ENCODE measurements at places on chromosomes 2 and 18.
A peak's percentile ranks its signal among the peaks of the same experiment; 100 is the strongest.

GRCh38 chr2:193331676-193332075 is 1136.9 kb upstream of the TMEFF2 start:
- no peak for DNase-seq

DNA sequence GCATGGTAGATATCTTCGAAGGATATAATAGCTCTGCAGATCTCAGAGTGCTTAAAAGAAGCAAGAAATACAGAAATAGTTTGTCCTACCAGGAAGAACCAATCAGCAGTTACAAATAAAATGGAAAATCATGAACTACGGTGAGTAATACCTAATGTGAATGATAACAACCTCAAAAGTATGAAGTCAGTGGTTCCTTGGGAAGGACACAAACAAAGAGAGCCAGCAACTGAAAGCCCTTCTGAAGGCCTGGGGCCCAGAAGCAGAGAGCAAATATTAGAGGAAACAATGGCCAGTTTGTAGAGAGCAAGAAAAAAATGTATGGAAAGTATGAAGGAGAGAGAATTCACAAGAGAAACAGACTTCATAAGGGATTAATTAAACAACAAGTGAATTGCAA is 226.8 kb upstream of the CHST9 start:
- no peak for DNase-seq

DNA sequence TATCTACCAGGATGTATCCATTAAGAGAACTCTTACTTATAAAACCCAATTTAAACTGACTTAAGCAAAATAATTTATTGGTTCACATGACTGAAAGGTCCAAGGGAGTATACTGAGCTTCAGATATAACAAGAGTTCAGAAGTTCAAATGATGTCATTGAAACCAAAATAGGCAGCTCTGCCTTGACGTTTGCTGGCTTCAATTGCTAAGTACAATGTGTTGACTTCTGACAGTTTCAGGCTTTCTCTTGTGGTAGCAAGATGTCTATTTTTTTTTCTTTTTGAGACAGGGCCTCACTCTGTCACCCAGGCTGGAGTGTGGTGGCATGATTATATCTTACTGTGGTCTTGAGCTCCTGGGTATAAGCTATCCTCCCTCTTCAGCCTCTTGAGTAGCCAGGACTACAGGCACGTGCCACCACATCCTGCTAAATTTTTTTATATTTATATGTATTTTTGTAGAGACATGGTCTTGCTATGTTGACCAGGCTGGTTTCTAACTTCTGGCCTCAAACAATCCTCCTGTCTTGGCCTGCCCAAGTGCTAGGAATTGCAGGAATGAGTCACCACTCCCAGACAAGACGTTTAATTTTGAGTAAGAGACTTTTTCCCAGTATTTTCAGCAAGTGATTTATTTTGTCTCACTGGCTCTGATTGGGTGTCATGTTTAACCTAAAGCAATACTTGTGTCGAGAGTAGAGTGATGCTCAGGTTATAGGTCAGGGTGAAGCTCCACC is 184.8 kb downstream of the NR4A2 start:
- DNase-seq = no peak

GRCh38 chr18:79574938-79575525 is 104.6 kb upstream of the CTDP1 start:
- DNase-seq = no peak

- no peak for DNase-seq
Measured at GRCh38 chr18:75810516-75810915, 383.0 kb upstream of the SMIM21 start.

GRCh38 chr2:227606476-227606875 is 7.8 kb downstream of the SCYGR2 start:
- no peak for DNase-seq

GRCh38 chr2:101981504-101981903 is 10.3 kb upstream of the IL1R2 start:
- peak; percentile 8 for DNase-seq

DNA sequence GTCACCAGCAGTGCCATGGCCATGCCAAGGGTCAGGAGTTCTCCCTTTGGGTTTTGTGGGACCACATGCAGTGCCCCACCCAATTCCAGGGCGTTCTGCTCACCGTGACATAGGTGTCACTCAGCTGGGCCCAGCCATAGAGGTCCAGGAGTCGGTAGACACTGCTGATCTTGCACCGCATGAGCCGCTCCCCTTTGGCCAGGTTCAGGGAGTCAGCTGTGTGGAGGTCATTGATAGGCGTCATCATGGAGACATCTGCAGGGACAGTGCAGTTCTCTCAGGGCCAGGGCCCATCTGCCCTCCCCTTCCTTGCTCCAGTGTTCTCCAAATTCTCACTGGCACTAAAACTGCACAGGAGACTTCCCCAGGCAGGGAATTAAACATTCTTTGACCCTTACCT is 71.9 kb downstream of the ADD2 start:
- DNase-seq = no peak

DNA sequence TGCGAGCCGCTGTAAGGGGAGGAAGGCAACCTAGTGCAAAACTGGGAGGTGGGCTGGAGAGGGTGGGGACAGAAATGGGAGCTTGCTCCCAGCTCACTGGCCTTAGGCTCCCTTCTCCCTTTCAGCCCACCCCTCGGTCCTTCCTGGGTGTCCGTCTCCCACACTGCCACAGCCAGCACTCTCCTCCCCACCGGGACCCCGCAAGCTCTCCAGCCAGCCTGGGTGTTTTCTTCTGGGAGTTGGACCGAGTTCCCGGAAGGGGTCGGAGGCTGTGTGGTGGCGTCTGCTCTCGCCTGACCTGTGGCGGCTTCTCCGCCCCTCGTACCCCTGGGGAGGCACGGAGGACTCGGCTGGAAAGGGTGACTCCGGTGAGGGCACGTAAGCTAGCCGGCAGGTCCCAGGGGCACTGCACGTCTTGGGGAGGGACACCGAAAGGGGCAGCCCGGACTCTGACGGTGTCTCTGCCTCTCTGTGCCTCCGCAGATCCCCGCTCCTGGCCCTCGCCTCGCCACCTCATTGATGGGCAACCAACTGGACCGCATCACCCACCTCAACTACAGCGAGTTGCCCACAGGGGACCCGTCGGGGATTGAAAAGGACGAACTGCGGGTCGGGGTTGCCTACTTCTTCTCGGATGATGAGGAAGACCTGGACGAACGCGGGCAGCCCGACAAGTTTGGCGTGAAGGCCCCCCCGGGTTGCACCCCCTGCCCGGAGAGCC is 1.1 kb downstream of the LRATD1 start:
- DNase-seq = no peak

DNA sequence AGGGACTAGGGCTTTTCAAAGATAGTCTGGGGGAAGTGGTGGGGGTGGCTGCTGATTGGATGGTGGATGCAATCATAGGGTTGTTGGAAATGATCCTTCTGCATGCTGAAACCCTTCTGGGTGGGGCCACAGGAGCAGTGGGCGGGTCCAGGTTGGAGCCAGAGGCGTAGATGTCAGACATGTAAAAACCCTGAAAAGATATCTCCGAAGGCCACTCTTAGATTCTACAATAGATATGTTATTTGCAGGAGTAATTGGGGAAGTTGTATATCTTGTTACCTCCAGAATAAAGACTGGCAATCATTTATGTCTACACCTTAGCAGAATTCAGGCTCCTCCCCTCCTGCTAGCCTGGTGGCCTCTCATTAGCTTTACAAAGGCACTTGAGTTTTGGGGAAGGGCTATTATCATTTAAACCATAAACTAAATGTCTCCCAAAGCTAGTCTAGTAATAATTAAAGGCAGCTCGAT is 8.2 kb upstream of the FAM98A start:
- DNase-seq = no peak

DNA sequence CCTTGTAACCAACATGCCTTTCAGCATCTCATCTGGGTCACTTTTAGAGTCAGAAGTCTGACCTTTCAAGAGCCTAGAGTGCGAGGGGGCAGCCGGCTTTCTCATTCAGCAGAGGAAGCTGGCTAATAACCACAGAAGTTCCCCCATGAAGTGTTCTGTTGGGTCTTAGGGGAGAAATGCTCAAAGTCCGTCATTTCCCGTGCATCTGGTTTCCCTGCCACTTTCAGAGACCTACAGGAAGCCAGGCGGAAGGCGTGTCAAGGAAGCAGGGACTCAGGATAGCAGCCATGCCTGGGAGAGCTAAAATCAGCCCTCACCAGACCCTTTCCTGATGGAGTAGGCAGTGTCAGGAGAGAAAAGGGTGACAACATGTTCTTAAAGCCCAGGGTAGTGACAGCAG is 301.8 kb upstream of the ID2 start:
- DNase-seq = no peak

DNA sequence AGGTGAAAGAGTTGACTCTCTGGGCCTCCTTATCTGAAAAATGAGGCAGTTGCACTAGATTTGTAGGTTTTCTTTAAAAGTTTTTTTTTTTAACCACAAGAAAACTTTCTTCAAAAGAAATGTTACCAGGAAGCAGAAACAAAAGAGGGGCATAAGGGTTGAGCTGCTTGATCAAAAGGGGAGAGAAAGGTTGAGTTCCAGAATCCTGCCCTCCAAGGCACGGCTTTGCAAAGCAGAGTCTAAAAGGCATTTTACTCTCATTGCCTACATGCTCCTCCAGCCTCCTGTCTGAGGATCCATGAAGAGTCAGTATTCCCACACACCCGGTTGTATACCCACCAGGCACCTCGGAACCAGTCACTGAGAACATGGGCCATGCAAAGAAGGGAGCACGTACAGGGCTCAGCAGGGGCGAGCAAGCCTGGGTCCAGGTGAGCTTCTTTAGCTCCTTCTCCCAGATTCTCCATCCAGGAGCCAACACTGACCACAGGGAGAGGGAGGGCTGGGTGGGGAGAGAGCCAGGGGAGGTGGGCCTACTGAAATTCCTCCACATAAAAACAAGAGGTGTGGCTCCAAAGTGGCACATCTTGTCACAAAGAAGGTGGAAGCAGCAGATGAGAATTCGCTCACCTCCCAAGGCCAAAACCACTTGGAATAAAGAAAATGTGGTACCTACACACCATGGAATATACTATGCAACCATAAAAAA is 116.0 kb upstream of the EPC2 start:
- peak; percentile 30 for DNase-seq

DNA sequence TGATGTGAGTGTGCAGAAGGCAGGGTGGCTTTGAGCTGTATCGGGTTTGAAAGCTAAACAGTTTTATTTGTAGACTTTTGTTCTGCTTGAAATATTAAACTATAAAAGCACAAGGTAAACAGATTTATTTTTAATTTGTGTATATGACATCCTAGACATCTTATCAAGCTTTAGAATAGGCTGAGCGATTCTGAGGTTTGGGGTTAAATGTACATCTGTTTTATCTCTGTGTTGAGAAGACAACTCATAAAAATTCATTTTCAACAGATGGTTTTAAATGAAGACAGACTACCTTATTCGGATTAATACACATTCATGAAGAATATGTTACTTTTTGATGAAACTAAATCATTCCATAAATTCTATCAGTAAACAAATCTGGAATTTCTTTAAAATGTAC is 368.8 kb downstream of the RPRM start:
- no peak for DNase-seq

- DNase-seq = no peak
Measured at GRCh38 chr2:182952741-182953450, 85.4 kb downstream of the NCKAP1 start.

DNA sequence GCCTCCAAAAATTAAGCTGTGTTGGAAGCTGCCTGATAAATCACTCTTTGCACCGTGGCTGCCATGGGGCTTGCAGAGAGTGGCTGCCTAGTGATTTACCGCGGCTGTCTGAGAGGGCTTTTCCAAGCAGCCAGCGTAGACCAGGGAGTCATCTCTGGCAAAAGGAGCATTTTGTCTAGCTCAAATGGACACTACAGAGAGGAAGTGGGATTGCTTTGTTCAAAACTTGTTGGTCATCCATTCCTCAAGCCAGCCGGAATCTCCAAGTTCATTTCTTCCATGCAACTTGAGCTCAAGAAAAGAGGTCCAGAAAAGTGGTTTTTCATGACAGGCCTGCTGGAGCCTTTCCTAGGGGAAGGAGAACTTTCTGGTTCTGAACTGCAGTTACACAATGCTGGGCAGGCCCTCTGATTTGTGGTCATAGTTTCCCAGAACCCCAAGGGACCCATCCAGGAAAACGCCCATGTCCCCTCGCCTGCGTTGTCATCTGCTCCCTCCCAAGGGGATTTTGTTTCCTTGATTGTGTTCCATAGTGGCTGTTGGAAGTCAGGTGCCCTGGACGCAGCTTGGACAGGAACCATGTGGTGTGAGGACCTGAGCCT is 108.1 kb downstream of the TRIB2 start:
- DNase-seq = no peak

GRCh38 chr2:113922335-113922734 is 32.4 kb downstream of the ACTR3 start:
- no peak for DNase-seq

- DNase-seq = no peak
Measured at GRCh38 chr2:4486971-4487370, 783.6 kb downstream of the DCDC2C start.

- no peak for DNase-seq
Measured at GRCh38 chr2:196249171-196249570, 77.8 kb upstream of the STK17B start.

DNA sequence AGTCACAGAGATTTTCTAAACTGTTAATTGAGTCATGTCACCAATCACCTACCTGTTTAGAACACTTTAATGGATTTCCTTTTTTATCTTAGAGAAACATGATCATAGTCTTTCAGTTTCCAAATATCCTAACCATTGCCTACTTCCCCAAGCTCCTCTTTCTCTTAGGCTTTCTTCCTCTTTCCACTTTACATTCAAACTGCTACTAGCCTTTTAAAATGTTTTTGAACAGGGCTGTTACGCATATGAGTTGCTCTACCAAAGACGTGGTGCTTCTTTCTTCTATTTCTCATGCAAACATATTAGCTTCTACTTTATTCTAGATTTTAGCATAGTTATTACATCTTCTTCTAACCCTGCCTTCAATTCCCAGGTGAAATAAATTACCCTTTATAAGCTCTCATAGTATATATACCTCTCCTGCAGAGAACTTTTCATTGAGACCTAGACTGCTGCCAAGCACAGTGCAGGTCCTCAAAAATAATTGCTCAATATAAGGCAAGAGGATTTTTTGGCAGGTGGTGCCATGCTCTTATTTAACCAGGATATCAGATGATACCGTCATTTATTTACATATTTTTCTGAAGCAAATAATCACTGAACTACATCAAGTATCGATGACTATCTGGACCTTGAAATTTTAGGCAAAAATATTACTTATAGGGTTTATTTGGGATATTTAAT is 937.1 kb downstream of the TSN start:
- no peak for DNase-seq

DNA sequence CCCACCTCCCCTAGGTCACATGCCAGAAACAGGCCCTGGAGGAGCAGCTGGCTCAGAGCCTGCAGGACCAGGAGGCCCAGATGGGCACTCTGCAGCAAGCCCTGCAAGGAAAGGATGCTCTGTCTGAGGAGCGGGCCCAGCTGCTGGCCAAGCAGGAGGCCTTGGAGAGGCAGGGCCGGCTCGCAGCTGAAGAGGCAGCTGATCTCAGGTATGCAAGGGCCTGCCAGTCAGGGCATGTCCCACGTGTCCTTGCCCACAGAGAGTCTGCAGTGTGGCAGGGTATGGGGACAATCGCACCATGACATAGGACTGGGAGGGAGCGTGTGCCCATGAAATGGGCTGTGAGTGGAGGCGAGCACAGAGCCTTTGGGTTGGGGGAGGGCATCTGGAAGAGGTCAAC is 39.9 kb downstream of the CROCC2 start:
- no peak for DNase-seq

GRCh38 chr2:172836347-172836821 is 100.7 kb downstream of the RAPGEF4 start:
- DNase-seq = peak; percentile 2
